ENCODE measurements at places on chromosomes 11 and 22.

DNA sequence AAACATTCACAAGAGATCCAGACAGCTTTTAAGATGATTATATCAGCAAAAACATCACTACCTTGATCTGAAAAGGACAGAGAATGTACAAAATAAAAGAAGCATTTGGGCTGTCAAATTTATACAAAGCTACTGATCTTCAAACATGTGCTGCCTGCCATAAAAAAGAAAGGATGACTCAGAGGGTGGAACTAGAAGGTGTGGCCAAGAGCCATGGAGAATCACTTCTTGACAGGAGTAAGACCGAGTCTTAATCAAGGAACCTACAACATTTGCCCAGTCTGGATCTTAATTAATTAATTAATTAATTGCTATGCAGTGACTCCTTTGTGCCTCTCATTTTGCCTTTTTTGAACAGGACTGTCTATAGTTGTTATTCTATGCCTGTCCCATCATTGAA is 33.2 kb downstream of the C11orf96 start:
- no peak for DNase-seq

GRCh38 chr22:38186429-38186828 is 4.8 kb upstream of the PLA2G6 start:
- no peak for DNase-seq

- peak; percentile 22 for DNase-seq
These were observed 2.1 kb downstream of the EMID1 start for GRCh38 chr22:29207562-29208501.

GRCh38 chr11:102187416-102188151 is 77.3 kb downstream of the YAP1 start:
- DNase-seq = no peak

GRCh38 chr11:8347978-8348377 is 84.3 kb upstream of the LMO1 start:
- DNase-seq = no peak

DNA sequence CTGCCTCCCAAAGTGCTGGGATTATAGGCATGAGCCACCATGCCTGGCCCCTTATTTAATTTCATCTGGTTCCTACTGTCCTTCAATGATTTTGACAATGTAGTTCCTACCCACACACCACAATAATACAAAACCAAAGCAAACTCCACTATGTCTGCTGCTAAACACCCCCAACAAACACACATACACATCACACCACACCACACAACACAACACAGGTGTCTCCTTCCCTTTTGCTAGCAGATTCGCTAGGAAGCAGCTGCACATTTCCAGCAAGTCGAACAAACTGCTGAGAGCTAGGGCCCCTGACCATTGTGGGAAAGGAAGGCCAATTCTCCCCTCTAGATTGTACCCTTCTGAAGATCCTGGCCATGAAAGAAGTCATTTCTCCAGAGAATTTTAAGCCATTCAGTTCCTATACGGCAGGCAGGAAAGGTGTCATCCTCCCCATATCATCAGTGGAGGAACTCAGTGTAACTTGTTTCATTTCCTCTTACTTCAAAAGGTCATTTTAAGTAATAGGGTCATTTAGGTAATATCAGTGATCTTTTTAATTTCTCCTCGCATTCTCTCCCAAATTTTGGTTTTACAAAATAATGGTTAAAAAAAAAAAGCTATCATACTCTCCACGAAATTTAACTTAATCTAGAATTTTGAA is 18.5 kb downstream of the NUMA1 start:
- DNase-seq = no peak

All from H7 (cell line).